CD4-positive, alpha-beta memory T cell (primary cell): ENCODE measurements at places on chromosomes 2 and 18.

DNA sequence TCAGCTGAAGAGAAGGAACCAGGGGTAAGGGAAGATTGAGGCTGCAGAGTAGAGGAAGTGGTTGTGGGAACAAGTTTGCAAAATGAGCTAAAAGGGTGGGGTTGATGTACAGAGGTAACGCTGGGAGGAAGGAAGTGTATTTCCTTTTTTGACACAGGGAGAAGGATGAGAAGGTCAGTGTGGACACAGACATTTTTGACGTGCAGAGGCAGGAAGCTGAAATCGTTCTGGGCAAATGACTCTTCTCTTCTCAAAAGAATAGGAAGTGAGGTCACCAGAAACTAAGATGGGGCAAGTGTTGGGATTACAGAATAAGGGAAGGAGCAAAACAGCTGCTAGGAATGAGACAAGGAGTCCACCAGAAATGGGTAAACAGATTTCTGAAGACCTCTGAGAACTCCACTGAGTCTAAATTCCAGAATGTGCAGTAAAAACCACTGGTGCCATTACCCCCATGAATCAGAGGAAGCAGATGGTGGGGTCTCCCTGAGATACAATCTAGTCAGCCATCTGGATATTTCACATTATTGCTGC, 20.0 kb upstream of the RNF149 start:
- peak; percentile 73 for DNase-seq

DNA sequence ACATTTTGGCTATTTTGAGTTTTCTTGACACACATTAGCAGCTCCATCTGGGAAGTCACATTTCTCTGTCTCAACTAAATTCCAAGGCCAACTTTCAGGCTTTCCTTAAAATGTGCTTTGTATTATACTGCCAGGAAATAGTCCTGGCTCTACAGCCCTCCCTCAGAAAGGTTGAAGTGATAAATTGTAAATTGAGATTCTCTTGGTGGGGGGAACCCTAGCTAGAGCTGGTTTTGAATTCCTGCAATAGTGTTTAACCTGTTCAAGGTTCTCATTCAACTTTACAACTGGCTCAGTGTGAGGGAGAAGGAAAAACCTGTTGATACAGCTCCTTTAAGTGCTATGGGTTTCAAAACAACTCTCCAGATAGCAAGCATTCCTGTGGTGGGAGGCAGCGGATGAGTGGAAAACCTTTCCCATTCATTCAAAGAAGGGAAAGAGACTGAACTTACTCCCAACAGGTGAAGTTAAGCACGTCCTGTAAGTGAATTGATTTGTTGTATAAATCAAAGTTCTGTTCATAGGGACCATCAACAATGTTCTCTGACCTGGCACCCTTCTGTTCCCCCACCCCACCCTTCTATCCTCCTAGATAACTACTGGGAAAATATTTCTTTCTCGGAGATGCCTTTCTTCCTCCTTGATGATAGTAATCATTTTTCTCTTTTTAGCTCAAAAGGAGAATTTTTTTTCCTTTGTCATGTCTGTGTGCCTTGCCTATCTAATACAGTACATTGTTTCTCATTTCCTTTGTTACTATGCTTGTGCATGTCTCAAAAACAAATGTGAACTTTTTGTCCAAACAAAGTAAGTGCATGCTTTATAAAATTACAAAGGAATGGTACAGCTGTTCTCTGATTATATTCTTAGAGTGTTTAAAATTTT, 44.2 kb upstream of the SLC39A10 start:
- no peak for DNase-seq

- peak; percentile 64 for DNase-seq
Measured at GRCh38 chr18:13823707-13824395, at the start of gene MC5R. MC5R (plus strand) TSS chr18:13824149; CDS start chr18:13825766, 1,617 bp downstream.

GRCh38 chr2:143078104-143078503, 51.1 kb upstream of the ARHGAP15 start:
- no peak for DNase-seq
